ENCODE measurements at places on chromosomes 7 and 10.

GRCh38 chr7:84720456-84721097, 466.3 kb downstream of the SEMA3D start:
- DNase-seq = no peak

DNA sequence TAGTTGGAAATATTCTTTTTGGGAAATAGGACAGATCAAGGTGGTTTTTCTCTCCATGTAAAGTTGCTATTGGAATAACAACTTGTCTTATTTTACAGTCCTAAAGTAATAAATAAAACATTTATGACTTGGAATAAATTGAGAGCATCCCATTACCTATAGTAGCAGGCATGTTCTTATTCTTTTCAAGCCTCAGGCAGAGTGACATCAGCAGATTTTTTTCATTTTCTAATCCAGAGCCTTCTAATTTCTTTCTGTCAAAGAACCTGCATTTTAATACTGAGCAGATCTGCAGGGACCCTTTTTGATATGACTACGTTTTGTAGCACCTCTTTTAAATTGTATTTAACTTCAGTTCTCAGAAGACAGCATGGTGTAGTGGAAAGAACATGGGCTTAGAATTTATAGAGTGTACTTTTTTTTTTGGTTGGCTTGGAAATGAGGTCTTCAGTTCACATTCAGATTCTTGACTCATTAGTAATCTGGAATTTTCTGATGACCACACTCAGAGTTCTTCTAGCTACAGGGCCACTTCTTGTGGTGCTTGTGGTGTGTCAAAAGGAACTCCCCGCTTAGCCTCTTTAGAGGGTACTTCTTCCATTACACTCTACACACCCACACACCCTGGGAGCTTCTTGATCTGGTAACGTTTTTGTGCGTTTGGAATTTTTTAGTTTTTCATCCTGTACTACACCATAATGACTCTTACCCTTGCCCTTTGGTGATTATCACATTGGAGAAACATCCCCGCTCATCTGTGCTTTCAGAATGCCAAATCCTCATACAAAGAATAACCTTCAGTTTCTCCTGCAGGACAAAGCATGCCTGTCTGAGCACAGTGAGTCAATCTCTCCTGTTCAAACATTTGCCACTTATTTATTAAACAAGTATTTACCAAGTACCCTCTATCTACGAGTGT, 34.6 kb downstream of the AGK start:
- DNase-seq = no peak

GRCh38 chr10:65301181-65301580, 1624.7 kb upstream of the LRRTM3 start:
- no peak for DNase-seq

- DNase-seq = no peak
Measured at GRCh38 chr10:71276873-71277272, 42.2 kb upstream of the SLC29A3 start.

GRCh38 chr7:13948019-13948801, 41.3 kb downstream of the ETV1 start:
- DNase-seq = no peak

GRCh38 chr7:26182706-26183105, 17.8 kb downstream of the HNRNPA2B1 start:
- DNase-seq = no peak

GRCh38 chr7:144997512-144997911, 161.7 kb upstream of the TPK1 start:
- DNase-seq = no peak

DNA sequence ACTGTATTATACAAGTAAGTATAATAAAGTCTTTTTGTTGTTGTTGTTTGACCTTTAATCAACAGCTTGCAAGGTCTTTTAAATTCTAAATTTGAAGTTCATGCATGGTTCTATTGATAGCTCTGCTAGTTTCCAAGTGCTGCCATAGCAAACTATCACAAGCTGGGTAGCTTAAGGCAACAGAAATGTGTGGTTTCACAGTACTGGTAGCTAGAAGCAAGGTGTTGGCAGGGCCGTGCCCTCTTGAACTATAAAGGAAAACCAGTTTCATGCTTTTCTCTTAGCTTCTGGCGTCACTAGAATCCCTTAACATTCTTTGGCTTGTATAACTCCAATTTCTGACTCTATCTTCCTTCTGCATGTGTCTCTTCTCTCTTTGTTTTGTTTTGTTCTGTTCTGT, 1021.9 kb upstream of the AUTS2 start:
- no peak for DNase-seq

DNA sequence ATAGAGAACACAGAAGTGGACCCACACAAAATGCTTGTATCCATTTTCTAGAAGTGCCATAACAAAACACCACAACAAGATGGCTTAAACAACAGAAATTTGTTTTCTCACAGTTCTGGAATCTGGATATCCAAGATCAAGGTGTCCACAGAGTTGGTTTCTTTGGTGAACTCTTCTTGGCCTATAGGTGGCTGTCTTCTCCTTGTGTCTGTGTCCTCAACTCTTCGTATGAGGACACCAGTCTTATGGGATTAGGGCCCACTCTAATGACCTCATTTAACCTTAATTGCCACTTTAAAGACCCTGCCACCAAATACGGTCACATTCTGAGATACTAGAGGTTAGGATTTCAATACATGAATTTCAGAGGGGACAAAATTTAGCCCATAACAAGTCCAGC, 30.8 kb upstream of the C10orf71 start:
- DNase-seq = no peak

DNA sequence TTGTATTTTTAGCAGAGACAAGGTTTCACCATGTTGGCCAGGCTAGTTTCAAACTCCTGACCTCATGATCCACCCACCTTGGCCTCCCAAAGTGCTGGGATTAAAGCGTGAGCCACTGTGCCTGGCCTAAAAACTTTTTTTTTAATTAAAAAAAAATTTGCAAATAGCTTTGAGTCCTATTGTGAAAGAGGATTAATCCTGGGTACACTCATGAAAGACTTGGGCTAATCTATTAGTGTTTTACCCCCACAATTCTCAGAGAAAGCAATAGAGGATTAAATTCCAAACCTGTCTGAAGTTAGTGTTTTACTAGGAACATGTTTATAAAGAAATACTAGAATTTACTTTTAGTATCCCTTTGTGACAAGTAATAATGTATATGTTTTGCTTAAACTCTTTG, 76.9 kb upstream of the ITGB1 start:
- DNase-seq = no peak

DNA sequence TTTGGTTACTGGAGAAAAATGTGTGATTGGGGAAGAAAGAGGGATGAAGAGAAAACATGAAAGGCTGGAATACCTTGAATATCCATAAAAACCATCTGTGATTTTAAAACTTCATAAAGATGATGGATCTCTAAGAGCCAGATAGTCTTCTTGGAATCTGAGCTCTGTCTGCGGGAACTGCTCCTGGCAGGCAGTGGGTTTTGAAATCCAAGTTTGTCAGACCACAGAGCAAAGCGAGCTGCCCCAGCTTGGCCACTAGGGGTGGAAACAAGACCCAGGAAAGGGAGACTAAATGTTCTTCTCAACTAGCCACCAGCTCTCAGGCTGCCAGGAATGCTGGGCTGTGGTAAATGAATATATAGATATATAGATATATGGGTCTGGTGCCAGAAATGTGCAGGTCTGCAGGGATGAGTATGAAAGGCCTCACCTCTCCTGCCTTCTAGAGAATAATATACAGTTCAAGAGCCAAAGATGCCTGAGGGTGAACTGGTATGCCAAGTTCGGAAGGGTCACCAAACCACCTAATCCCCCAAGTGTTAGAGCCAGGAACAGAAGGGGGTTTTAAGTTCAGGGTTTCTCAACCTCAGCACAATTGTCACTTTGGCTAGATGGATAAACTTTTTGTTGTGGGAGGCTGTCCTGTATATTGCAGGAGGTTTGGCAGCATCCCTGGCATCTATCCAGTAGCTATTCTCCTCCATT, 208.8 kb downstream of the KCNMA1 start:
- DNase-seq = no peak

DNA sequence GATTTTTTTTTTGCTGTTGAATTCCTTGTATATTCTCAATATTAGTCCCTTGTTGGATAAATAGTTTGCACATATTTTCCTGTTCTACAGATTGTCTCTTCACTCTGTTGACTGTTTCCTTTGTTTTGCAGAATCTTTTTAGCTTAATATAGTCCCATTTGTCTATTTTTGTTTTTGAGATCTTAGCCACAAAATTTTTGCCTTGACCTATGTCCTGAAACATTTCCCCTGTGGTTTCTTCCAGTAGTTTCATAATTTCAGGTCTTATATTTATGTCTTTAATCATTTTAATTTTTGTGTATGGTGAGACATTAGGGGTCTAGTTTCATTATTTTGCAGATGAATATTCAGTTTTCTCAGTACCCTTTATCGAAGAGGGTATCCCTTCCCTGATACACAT, 92.7 kb downstream of the LANCL2 start:
- no peak for DNase-seq

DNA sequence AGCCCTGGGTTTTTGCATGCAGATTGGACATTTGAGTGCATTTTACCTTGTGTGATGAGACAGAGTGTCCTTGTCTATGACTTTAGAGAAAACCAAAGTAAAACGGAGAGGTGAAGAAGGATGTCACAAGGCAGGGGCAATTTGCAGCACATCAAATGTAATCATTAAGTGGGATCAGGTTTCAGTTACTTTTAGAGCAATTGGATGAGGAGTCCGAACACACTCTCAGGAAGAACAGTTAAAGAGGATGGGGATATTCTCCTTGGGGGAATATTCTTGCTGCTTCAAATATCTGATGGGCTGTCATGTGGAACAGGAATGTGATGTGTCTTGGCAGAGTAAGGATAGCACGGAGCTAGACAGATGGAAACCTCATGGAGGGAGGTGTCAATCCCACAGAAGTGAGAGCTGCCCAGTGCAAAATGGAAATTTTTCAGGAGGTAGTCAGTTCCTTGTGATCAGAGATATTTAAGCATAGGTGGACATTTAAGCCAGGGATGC, 757 bp downstream of the RAB19 start:
- no peak for DNase-seq

- DNase-seq = no peak
Measured at GRCh38 chr10:11011984-11012383, 5.7 kb upstream of the CELF2 start.

- no peak for DNase-seq
Measured at GRCh38 chr10:51709324-51709972, 10.1 kb upstream of the CSTF2T start.

DNA sequence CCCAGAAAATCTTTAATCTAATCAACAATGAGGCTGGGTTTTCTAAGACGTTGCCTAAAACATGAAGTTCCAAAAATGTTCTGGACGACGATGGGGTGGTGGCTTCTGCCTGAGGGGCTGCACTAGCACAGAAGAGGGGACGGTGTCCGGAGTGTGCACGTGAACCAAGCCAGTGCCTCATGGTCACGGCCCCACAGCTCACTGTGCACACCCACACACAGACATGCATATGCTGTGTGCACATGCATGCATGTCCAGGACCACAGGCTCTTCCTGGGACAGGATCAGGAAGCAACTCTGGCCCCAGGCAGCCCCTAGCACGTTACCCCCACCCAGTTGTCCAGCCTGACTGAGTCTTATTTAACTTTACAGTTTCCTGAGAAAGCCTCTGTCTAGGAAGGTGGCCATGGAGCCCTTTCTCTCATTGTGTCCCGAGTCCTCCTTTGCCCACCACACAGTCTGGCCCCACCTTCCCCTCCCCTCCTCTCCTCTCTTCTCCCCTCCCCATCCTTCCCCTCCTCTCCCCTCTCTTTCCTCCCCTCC, 100.8 kb downstream of the DNAJB6 start:
- no peak for DNase-seq

GRCh38 chr10:124998624-124999291, 56.8 kb downstream of the ZRANB1 start:
- DNase-seq = no peak

DNA sequence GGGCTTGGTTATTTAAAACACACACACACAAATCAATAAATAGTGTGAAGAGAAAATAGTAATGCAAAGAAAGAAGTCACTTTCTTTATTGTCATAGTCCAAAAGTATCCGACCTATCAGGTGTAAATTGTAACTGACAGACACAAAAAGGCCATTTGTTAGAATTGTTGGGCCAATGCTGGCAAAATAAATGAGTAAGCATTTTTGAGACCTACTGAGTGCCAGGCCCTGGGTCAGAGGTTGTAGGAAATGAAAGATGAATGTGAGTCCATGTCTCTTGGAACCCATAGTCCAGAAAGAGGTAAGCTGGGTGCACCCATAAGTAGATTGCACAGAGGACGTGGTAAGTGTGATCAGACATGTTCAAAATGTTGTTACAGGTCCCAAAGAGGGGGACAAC, 13.5 kb upstream of the EGR2 start:
- no peak for DNase-seq

GRCh38 chr7:150856303-150857275, 4.3 kb downstream of the AOC1 start:
- DNase-seq = no peak

- DNase-seq = no peak
Measured at GRCh38 chr10:110827875-110828274, 43.9 kb upstream of the PDCD4 start.

- no peak for DNase-seq
Measured at GRCh38 chr7:142587578-142588191, 161.6 kb upstream of the PRSS1 start.

DNA sequence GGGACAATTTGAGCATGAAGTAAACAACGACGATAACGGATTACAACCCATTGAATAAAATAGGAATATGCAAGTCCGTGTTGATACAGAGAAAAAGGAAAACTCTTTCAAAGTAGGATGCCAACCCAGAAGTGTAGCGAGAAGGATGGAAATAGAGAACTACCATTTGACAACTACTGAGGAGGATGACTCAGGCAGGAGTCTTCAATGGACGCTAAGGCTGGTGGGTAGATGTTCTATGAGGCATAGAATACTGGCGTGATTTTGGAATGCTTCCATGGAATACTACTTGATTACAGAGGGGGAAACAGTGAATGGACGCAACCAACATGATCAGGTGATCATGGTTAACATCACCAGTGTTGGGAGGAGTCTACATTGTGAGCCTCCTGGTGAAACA, 828 bp upstream of the CFAP70 start:
- DNase-seq = no peak

GRCh38 chr10:71201849-71202248, 10.5 kb upstream of the UNC5B start:
- DNase-seq = no peak

DNA sequence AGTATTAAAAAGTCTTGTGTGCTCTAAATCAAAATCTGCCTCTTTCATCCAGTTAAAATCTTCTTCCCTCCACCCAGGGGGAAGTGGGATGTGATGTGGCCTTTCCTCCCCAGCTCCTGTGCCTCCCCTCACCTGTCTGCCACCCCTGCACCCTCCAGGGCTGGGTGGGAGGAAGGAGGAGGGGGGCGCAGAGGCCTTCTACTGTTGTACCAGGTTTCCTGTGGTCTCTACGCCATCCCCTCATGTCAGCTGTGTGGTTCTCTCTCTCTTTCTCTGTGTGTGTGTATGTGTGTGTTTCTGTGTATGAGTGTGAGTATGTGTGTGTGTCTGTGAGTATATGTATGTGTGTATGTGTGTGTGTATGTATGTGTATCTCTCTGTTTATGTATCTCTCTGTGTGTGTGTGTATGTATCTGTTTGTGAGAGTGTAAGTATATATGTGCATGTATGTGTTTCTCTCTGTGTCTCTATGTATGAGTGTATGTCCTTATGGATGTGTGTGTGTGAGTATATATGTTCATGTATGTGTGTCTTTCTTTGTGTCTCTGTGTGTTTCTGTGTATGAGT, 45.5 kb upstream of the C10orf71 start:
- no peak for DNase-seq
